ENCODE measurements at places on chromosomes 12 and 14.

DNA sequence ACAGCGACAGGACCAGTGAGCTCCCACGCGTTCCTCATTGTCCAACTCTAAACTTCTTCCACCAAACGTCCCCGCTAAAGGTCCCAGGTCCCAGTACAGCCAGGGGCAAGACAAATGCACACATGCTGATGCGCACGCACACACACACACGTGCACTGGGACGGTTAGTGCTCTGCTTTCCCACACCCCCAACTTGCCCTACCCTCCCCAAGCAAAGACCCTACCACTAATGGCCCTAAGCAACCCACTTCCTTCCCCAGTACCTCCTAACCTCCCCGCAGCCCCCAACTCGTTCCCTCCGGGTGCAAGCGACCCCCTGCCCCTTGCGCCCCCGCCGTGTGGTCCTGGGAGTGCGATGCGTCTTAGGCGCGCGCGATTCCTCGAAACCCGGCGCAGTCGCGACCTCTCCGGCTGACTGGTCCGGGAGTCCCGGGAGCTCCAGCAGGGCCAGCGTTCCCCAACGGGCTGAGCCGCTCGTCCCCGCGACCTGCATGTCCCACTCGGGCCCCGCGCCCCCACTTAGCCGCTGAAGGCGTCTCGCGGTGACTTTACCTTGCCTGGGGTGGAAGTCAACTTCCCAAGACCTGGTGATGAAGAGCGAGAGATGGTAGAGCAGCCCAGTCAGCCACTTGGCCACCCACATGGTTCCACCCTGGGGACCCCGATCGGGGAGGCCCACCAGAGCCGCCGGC is 578 bp downstream of the ADAMTS20 start:
- DNase-seq = no peak

DNA sequence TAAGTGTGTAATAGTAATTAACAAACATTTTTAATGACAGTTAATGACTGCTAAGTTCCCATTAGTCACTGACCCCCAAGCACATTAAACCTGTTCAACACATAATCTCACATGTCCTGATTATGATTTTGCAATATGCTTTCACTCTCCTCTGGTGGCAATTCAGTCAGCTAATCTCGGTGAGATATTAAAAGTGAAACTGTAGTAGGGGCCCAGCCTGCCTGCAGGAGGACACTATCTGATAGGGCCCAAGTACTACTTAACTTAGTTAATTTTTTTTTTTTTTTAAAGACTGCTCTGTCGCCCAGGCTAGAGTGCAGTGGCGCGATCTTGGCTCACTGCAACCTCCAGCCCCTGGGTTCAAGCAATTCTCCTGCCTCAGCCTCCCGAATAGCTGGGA is 48.8 kb downstream of the CIT start:
- DNase-seq = no peak

GRCh38 chr12:92516277-92516600 is 186.6 kb upstream of the PLEKHG7 start:
- DNase-seq = peak; percentile 29

GRCh38 chr12:19869413-19869812 is 430.1 kb downstream of the AEBP2 start:
- DNase-seq = no peak

DNA sequence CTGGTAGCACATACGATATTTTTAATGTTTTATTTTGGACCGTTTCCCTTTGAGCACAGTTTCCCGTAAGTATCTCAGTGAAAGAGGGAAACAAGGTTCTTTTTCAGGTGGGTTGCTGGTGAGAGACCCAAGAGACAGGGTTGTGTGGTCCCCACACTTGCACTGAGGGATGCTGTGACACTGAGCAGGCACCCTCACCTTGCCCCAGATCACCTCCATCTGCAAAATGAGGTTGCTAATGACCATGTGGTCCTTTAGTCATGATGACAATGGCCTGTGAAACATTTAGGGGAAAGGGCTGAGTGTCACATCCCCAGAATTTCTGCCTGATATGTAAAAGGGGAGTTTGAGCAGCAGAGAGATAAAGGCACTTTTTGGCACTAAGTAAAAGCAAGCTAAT is 4.3 kb downstream of the CCND2 start:
- no peak for DNase-seq

DNA sequence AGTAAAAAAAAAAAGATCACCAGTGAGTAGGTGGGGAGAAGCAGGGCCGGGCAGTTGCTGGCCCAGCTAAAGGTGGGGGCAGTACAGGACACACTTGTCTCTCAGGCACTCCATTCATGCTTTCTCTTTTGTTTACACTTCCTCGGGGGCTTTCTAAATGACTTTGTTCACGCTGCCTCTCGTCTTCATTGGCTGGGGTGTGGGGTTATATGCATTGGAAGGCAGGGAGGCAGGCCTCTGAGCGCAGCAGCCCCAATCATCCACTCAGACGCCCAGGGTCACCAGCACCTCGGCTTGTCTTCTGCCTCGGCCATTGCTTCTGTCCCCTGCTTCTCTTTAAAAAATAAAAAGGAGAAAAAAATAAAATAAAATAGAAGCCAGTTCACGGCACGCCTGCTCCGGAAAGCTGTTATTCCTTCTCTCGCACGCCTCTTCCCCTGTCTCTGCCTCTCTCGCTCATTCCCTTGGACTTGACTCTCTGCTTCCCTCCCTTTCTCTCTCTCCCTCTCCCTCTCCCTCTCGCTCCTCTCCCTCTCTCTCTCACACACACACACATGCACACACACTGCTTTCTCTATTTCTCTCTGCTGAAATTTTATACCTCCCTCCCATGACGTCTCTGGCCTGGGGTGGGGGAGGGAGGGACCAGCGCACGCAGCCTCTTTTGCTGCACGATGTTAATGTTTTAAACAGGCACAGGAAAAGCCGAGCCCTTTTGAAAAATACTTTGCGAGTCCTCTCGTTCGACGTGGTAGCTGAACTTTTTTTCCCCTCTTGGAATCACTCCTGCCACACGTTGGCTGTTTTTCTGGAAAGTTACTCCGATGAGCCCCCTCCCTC is at the start of gene TGFB3:
Gene TGFB3 (minus strand): TSS at position 570 of the 840 bp plus-strand sequence. CDS start 1,102 bp downstream, outside the sequence.
- DNase-seq = peak; percentile 93

DNA sequence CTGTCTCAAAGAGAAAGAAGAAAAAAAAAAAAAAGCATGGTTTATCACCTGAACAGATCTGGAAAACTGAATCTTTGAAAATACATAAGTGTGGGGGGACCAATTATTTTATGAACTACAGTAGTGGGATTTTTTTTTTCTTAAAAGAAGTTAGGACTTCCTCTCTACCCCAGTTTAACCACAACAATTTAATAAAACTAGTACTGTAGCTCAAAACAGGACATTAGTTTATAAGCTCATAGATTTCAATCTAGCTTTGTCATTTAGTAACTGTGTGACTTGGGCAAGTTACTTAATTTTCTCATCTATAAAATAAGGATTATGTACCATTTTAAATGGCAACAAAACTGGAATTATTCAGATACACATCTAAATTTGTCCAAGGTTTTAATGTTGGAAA is 23.5 kb upstream of the ARID4A start:
- no peak for DNase-seq

DNA sequence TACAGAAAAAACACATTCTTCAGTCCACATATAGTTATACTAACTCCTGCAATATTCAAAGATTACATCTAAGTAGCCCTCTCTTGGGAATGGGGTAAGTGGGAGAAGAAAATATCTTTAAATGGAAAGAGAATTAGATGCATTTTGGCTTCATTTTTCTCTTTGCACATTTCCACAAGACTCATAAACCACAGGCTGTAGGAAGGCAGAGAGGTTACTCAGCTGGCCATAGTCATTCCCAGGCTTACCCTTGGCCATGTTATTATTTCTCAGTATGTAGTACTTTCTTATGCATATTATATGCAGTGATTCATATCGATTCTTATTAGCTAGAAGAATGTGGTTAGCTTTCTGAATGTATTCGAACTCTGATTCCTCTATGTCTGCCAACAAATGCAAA is 92.2 kb downstream of the PTPRR start:
- no peak for DNase-seq

- DNase-seq = no peak
Observed at GRCh38 chr14:34319140-34319539, 142.9 kb downstream of the SPTSSA start.

- peak; percentile 47 for DNase-seq
Observed at GRCh38 chr12:19138551-19138950, 9.0 kb downstream of the PLEKHA5 start.

DNA sequence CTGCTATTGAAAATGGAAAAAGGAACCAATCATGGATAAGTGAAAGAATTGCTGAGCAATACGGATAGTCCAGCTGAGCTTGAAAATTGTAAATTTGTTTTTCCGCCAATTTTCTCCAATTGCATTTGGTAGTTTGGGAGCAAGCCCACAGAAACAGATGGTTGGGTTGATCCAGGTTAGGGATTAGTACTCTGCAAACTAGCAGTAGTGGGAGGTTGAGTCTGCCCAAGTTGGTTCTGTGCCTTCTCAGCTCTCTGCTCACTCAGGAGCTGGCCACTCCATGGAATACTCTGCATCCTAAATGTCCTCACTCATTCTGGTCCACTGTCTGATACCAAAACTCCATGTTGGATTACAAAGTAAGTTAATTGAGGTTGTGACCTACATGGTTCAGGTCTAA is 361.1 kb upstream of the ATP2B1 start:
- no peak for DNase-seq

DNA sequence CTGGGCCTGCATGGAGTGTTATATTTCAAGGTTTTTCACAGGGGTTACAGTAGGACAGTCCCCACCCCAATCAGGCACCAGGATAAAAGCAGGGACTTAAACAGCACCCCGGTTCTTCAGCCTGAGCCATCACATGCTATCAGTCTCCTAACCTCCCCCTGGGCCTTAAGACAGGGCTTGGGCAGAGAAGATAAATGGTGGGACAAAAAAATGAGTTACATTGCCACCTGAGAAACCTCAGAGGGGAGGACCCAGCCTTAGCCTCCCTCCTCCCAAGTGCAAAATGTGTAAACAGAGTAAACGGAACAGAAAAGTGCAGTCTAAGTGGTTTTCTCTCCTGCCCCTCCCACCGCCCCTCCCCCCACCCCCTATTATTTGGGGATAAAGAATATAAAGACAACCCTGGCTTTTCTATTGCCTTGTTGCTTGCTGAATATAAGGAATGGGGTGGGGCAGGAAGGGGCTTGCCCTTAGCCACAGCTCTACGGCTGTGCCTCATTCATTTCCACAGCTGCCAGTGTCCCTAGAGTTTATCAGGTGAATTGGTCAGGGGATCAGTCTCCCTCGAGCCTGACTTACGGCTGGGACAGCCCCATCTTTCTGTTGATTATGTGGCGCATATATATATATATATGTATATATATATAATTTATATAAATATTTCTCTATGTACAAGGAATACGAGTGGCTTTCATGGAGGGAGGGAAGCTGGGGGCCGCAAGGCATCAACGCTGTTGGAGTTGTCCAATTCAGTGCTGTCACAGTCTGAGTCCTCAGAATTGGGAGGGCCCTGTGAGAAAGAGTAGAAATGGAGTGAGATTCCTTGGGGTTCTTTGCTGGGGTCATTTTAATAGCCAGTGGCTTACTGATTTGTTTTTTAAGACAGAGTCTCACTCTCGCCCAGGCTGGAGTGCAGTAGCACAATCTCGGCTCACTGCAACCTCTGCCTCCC is 18.5 kb downstream of the MAP3K12 start:
- DNase-seq = no peak

- DNase-seq = no peak
Observed at GRCh38 chr14:74401504-74402241, 24.3 kb downstream of the SYNDIG1L start.

DNA sequence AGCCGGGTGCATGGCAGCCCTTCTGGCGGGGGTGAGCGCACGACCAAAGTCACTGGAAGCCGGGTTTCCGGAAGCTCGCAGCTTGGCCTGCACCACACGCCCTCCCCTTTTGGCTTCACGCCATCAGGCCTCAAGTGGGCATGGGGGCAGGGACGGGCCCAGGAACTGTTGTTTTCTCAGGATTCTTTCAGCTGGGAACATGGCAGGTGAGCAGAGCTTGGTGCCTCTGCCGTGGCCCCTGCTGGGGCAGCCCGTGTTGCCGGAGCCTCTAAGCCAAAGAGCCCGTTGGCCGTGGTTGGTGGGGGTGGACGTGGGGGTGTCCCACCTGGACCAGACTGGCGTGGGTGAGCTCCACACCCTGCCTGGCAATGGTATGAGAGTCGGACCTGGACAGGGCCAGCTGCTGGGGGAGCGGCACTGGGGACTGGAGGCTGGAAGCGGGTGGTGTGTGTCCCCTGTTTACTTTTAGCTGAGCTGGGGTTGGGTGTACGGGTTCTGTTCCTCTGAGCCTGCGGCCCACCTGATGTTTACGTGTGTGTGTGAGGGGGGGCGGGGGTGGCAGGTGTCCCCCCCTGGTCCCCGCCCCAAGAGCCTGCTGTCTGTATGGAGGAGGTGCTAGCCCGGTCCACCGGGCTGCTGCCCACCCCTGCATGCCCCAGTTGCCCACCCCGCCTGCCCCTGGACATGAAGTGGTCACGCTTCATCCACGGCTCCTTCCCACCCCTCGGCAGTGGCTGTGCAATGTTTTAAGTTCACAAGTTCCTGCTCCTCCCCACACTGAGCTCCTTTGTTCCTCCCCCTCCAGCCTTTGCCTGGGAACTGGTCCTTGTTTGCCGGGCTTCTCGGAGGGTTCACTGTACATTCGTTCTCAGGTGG is 28.7 kb upstream of the PLD4 start:
- DNase-seq = no peak

- DNase-seq = peak; percentile 70
Observed at GRCh38 chr12:30847259-30847658, 79.3 kb upstream of the TSPAN11 start.

DNA sequence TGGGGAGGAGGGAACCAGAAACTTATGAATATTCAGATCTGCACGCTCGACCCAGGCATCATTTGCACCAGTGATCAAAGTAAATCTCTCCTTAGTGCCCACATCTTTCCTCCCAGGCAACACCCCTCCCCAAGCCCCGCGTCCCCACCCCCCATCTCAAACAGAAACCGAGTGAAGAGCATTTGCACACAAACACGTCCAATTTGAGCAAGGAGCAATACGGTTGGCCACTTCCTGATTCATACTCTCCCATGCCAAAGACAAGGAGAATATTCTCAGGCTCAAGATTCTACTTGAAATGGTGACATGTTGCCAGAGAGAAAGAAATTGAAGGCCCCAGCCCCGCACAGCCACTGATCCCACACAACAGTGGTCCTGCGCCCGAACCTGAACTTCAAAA is 7.1 kb downstream of the FOXN3 start:
- DNase-seq = no peak

- peak; percentile 1 for DNase-seq
Observed at GRCh38 chr12:130715998-130716968, at the start of gene RIMBP2. TSS of gene RIMBP2 (minus strand) at chr12:130716299. CDS start at chr12:130479013, 237,286 bp downstream.

DNA sequence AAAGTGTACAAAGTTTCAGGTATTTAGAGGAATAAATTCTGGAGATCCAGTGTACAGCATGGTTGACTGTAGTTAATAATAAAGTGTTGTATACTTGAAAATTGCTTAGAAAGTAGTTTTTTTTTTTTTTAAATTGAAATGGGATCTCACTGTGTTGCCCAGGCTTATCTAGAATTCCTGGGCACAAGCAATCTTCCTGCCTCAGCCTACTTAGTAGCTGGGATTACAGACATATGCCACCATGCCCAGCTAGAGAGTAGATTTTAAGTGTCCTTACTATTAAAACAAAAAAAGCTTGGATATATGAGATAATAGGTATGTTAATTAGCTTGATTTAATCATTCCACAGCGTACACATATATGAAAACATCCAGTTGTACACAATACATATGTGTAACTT is 27.7 kb downstream of the FUT8 start:
- no peak for DNase-seq
